ENCODE measurements at places on chromosomes 2 and 18.

GRCh38 chr2:18066894-18067293 lies 188.4 kb downstream of the KCNS3 start:
- no peak for DNase-seq

DNA sequence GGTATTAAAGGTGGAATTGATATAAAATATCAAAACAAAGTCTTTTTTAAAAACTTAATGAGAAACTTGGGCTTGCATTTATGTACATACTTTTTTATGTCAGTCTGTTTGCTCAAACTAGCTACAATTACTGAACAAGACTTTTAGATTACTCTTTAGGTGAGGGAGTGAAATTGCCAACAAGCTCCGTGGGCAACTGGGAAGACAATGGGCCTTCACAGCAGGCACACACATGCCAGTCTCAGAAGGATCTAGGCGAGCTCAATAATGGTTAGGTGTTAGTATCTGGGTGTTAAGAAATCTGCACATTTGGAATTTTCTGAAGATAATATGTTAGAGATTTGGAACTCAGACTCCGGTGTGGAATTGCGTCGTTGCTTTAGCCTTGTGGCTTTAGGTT lies 23.0 kb upstream of the MAL start:
- DNase-seq: no peak

- no peak for DNase-seq
Observed at GRCh38 chr2:222561817-222562645, 93.9 kb downstream of the FARSB start.

- DNase-seq: no peak
Observed at GRCh38 chr2:101698844-101699754, 1.6 kb downstream of the MAP4K4 start.

DNA sequence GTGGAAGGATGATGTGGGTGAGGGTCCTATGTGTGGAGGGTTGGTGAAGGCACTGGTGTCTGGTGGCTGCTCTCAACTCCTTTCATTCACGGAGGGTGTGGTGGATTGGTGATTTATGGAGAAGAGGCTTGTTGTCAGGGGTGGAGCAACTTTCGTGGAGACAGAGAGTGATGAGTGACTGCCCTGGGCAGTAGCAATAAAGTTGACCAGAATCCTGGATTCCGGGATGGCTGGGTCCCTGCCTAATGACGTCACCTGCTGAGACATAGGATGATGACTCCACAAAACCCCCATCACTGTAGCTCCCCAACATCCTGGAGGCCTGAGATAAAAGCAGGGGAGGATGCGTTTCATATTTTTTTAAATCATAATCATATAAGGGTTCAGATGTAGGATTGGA lies 193.0 kb downstream of the ACKR3 start:
- DNase-seq: no peak

- no peak for DNase-seq
Observed at GRCh38 chr18:55462652-55463051, 125.3 kb downstream of the TCF4 start.

- peak; percentile 56 for DNase-seq
Observed at GRCh38 chr18:34493566-34494358, 216.3 kb upstream of the DTNA start.

DNA sequence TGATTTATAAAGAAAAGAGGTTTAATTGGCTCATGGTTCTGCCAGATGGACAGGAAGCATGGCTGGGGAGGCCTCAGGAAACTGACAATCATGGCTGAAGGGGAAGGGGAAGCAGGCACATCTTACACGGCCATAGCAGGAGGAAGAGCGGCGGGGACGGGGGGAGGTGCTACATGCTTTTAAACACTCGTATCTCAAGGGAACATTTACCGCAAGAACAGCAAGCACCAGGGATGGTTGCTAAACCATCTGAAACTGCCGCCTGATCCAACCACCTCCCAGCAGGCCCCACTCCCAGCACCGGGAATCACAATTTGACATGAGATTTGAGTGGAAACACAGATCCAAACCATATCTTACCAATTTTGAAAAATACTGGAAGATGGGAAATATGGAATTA lies 362.8 kb downstream of the FBXO15 start:
- no peak for DNase-seq

- no peak for DNase-seq
Observed at GRCh38 chr2:203915256-203915655, 21.3 kb upstream of the ICOS start.

DNA sequence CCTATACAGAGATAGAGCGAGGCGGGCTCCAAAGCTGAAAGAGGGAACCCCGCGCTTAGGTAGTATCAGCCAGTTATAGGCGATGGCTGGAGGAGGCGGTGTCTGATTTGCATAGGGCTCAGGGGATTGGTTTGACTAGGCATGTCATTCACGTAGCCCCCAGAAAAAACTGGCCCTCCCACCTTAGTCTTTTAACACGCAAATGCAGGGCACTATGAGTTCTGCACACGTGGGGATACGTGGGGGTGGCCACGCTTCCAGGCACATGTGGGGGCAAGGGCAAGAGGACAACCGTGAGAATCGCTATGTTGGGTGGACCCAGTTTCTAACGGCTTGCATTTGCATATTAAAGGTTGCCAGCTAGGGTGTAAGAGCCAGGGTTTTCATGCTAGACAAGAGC lies 56.7 kb upstream of the MSTN start:
- no peak for DNase-seq

- no peak for DNase-seq
Observed at GRCh38 chr2:201901786-201902185, 95.4 kb downstream of the CDK15 start.
